ENCODE measurements at places on chromosomes 7 and 10.

- DNase-seq = no peak
Observed at GRCh38 chr10:121813211-121813815, 114.5 kb downstream of the ATE1 start.

DNA sequence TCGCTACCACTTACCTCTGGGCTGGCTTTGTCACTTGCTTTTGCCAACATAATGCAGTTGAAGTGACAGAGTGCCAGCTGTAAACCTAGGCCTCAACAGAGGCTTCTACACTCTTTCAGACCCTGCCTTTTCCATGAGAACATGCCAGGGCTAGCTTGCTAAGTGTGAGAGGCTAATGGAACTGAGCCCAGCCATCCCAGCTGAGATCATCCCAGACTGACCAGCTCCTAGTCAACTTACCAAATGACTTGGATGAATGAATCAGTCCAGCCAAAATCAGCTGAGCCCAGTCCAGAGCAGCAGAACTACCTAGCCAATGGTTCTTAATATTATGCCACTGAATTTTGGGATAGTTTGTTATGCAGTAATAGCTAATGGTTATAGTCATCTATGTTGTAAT lies 34.7 kb upstream of the MKLN1 start:
- no peak for DNase-seq

DNA sequence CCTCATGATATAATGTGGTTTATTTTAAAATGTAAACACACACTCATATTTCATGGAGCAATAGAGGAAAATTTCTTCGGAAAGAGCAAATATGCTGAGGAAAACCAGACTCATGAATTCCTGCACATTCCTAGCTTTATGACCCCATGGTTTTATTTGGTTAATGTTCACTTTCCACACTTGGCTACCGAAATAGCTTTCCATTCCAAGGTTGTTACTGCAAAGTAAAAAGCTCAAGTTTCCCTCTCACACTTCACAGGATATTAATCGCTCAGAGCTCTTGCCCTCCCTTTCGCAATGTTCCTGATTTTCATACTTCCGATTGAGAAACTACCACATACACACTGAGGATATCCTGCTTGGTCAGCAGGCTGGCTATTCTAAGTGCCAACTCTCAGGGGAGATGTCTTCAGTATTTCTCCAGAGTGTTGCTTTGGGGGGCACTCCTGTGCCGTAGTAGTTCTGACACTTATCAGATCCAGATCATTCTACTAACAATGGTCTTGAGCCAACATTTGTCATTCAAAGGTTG lies 77.5 kb upstream of the STEAP1B start:
- DNase-seq = no peak

DNA sequence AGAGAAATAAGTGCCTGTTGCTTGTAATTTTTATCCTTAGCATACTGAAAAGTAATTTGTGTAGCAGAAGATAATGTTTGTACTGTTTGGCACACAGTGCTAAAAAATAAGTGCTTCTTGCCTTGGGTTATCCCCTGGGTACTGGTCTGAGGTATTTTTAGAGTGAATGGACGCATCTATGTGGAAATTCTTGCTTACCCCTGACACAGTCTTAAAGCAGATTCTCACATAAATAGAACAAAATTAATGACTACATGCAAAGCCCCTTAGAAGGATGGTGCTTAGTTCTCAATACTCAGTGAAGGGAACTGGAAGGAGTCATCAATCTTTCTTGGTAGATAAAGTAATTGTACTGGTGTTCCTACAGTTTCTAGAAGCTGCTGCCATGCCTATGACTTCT lies 548.6 kb downstream of the ARL4A start:
- DNase-seq = no peak

DNA sequence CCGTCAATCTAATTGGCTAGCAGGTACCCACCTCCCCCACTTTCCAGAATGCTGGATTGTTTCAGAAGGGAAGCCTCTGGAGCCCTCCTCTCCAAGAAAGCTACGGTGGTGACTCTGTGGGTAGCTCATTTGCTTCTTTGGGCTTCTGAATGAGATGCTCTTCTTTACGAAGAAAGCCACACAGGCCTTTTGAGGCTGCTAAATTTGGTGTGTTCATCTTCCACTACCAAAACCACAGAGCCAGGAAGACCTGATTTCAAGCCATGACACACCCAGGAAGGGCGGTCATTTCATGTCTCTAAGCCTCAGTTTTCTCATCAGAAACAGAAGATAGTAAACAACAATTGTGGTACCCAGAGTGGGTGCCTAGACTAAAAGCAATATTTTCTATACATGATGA lies 901.2 kb downstream of the KCNMA1 start:
- DNase-seq = no peak

DNA sequence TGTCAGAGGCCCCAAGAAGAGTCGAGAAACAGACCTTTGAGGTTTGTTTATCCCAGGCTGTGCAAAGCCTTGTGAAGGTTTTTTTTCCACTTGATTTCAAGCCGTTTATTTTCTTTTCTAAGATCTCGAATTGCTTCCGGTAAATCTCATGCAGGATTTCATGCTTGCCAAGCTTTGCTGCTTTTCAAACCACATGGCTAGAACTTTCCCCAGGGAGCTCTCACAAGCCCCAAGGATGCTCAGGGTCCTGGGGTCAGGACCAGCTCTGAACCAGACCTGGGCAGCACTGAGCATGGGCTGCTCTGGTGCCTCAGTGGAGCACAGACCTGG lies 48.0 kb upstream of the AQP1 start:
- DNase-seq = no peak

GRCh38 chr7:143299346-143299745 lies 11.2 kb downstream of the CASP2 start:
- DNase-seq = no peak

- DNase-seq = no peak
Observed at GRCh38 chr7:67519171-67519570, 522.5 kb downstream of the TYW1 start.

Measured in putamen (tissue), 1 donor.